ENCODE measurements at places on chromosomes 7 and 10.

- no peak for DNase-seq
Observed at GRCh38 chr7:156650042-156650441, 9.5 kb downstream of the RNF32 start.

GRCh38 chr7:128098629-128099028 is 67.4 kb upstream of the LRRC4 start:
- DNase-seq: no peak

DNA sequence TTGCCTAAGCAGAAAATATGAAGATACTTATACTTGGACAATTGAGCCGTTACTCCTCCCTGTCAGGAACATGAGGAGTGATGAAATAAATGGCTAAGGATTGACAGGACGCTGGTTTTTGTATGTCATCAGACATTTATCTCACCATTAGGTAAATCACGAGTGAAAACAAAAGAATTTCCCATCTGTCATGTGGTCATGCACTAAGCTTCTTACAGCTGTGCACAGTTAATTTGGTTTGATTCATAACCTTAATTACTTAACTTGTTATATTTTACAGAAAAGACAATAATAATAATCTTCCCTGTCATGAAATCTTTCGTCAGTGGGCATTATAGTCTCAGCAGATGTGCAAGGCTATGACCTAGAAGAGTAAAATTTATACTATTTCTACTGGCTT is 266.5 kb downstream of the HGF start:
- DNase-seq: no peak

DNA sequence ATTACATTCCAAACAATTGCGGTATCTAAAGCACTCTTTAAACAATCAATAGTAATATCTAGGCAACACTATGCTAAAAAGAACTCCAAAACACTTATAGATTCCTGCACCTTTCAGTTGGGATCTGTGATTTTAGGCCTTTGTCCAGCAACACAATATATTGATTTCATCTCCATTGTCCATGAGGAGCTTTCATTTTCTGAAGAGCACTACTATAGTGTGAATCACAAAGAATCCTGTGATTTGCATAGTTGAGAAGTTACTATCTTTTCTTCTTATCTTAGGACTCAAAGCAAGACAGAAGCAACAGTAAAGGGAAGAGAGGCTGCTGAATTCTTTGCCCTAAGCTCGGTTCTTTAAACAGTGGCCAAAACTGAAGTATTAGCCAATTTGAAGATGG is 846.8 kb downstream of the IPMK start:
- DNase-seq: no peak
